Bronchial smooth muscle cell (primary cell): ENCODE measurements at places on chromosomes 13 and 19. TPM values are rescaled to one million over a fixed set of nuclear protein-coding genes. Genes with fewer than 3 reads are reported as not detected.

Gene CEACAM18
- total RNA-seq: not detected in 2 replicates

Gene KCTD12
- 37.8 and 46.6 TPM in 2 replicates for total RNA-seq

Gene LGALS14
- total RNA-seq: not detected in 2 replicates

Gene ZNF8
- total RNA-seq: 2.2 and 2.7 TPM in 2 replicates

Gene HRC
- 0.09 TPM in 1 of 2 replicates, not detected in the other for total RNA-seq

Gene KLK1
- not detected in 2 replicates for total RNA-seq

Gene ARRDC2
- 4.6 and 6.1 TPM in 2 replicates for total RNA-seq

Gene TMEM143
- 4.3 and 4.6 TPM in 2 replicates for total RNA-seq

Gene LIM2
- total RNA-seq: not detected in 2 replicates

Gene YIF1B
- total RNA-seq: 41.0 and 58.3 TPM in 2 replicates

Gene PTPRH
- 4.1 and 9.8 TPM in 2 replicates for total RNA-seq

Gene FFAR2
- total RNA-seq: not detected in 2 replicates

Gene ZNF600
- 1.8 and 3.2 TPM in 2 replicates for total RNA-seq

Gene SHISA7
- total RNA-seq: not detected in 2 replicates

Gene KASH5
- not detected in 2 replicates for total RNA-seq

Gene COG6
- 19.7 and 28.7 TPM in 2 replicates for total RNA-seq

Gene PTPRS
- 123 and 125 TPM in 2 replicates for total RNA-seq

Gene PEAK3
- not detected in 2 replicates for total RNA-seq

Gene KLK3
- total RNA-seq: 0.09 TPM in 1 of 2 replicates, not detected in the other

Gene IL27RA
- 0.26 and 1.6 TPM in 2 replicates for total RNA-seq

Gene CYSLTR2
- total RNA-seq: under 0.01 TPM in 1 of 2 replicates, not detected in the other

Gene TRPC4
- total RNA-seq: 0.09 and 0.16 TPM in 2 replicates

Gene NALCN
- 0.34 and 0.95 TPM in 2 replicates for total RNA-seq

Gene ATXN8OS
- not detected in 2 replicates for total RNA-seq

Gene MTUS2
- total RNA-seq: 0.17 TPM in 1 of 2 replicates, not detected in the other

Gene CFAP97D2
- not detected in 2 replicates for total RNA-seq
